Adrenal gland (tissue), 19 donors: ENCODE measurements at places on chromosomes 1 and 21.

- DNase-seq = no peak
- H3K27me3 ChIP-seq = no peaks in the 10 kb centered on the region
- H3K4me3 ChIP-seq = no peak overlapping the region
- H3K4me1 ChIP-seq = peaks cover 25% of the 10 kb centered on the region
- no peaks in the 10 kb centered on the region for H3K36me3 ChIP-seq
- H3K27ac ChIP-seq = no peak overlapping the region
Measured at GRCh38 chr1:198160946-198161614, 4.3 kb downstream of the NEK7 start.

- peak overlapping the region; percentile 98 for H3K27ac ChIP-seq
- H3K4me1 ChIP-seq = peaks cover 31% of the 10 kb centered on the region
- H3K36me3 ChIP-seq = no peaks in the 10 kb centered on the region
- no peak for DNase-seq
Measured at GRCh38 chr1:40161888-40162397, 756 bp downstream of the RLF start.

- H3K4me1 ChIP-seq = peaks cover 25% of the 10 kb centered on the region
- no peaks in the 10 kb centered on the region for H3K27me3 ChIP-seq
- no peak for DNase-seq
Measured at GRCh38 chr1:43569175-43569574, 38.5 kb downstream of the PTPRF start.

DNA sequence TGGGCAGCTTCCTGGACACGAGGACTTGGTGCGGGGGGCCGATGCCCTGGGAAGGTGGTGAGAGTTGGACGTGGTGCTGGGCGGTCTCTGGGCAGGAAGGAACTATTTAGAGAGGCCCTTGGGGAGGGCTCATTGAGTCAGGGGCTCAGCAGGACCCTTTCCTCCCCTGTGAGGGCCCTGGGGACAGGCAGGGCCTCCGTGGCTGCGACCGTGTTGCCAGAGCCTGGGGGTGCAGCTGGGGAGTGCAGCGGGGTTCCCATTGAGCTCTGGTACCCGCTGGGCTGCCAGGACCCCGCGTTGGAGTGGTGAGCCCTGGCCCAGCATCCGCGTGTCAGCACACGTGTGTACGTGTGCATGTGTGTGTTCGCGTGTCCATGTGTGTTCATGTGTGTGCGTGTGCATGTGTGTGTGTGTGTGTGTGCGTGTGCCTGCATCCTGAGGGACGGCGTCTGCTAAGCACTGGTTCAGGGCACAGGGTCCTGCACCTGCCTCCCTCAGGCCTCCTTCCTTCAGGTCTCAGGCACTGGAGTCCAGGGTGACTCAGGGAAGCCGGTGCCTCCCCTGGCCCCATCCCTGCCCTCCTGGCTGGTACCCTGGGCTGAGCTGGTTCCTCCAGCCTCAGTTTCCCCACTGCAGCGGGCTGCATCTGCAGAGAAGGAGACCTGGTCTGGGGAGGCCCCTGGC lies 10.7 kb downstream of the RNF223 start:
- peaks cover 70% of the 10 kb centered on the region for H3K27me3 ChIP-seq
- H3K4me3 ChIP-seq = no peak overlapping the region
- peaks cover 11% of the 10 kb centered on the region for H3K4me1 ChIP-seq

GRCh38 chr1:8721679-8722324 lies 95.6 kb downstream of the RERE start:
- H3K27ac ChIP-seq = no peak overlapping the region
- H3K27me3 ChIP-seq = no peaks in the 10 kb centered on the region
- H3K4me3 ChIP-seq = no peak overlapping the region
- H3K36me3 ChIP-seq = no peaks in the 10 kb centered on the region
- DNase-seq = no peak
- H3K4me1 ChIP-seq = peaks cover 3% of the 10 kb centered on the region

- H3K27me3 ChIP-seq = no peaks in the 10 kb centered on the region
- no peak overlapping the region for H3K27ac ChIP-seq
- no peaks in the 10 kb centered on the region for H3K36me3 ChIP-seq
- no peak for DNase-seq
- H3K4me3 ChIP-seq = no peak overlapping the region
Measured at GRCh38 chr1:111052246-111052645, 87.6 kb downstream of the DRAM2 start.

DNA sequence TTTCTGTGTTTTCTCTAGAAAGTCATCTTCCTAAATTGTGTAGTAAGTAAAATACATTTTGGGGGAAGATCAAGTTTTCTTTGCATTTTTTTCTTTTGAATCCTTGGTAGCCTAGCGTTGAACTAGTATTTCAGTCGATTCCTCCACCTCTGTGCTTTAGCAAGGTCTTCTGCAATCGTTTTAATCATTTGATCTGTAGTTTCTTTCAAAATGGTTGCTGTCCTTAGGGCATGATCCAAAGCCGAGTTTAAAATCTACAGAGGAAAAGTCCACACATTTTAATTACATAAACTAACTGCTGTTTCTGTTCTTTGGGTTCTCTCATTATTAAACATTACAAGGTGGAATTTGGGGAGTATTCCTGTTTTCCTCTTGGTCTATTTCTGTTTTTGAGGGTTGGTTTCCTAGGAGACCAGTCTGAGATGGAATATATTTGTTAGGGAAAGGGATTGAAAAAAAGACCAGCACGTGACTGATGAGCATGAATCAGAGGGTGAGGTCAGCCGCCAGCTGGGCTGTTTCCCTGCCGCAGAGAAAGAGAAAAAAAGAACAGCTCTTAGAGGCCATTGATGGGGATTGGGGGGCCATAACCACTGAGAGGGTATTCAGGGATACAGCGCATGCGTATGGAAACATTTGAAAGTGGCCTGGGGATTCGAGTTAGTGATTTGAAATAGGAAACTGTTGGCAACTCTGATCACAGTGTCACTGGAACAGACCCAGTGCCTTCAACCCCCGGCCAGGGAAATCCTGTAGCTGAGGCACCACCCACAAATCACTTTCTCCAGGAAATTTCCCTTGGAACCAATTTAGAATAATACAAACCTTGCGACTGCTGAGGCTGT lies 40.6 kb downstream of the AKNAD1 start:
- H3K4me3 ChIP-seq = no peak overlapping the region
- no peaks in the 10 kb centered on the region for H3K36me3 ChIP-seq
- H3K4me1 ChIP-seq = peaks cover 21% of the 10 kb centered on the region
- peak; percentile 92 for DNase-seq

- no peak for DNase-seq
- H3K4me1 ChIP-seq = no peaks in the 10 kb centered on the region
- no peak overlapping the region for H3K4me3 ChIP-seq
- no peaks in the 10 kb centered on the region for H3K27me3 ChIP-seq
Measured at GRCh38 chr1:110581682-110582145, 24.4 kb downstream of the KCNA2 start.

- H3K27ac ChIP-seq = no peak overlapping the region
- H3K27me3 ChIP-seq = no peaks in the 10 kb centered on the region
- no peak overlapping the region for H3K4me3 ChIP-seq
- no peaks in the 10 kb centered on the region for H3K36me3 ChIP-seq
Measured at GRCh38 chr21:29114765-29115500, 15.5 kb upstream of the MAP3K7CL start.

DNA sequence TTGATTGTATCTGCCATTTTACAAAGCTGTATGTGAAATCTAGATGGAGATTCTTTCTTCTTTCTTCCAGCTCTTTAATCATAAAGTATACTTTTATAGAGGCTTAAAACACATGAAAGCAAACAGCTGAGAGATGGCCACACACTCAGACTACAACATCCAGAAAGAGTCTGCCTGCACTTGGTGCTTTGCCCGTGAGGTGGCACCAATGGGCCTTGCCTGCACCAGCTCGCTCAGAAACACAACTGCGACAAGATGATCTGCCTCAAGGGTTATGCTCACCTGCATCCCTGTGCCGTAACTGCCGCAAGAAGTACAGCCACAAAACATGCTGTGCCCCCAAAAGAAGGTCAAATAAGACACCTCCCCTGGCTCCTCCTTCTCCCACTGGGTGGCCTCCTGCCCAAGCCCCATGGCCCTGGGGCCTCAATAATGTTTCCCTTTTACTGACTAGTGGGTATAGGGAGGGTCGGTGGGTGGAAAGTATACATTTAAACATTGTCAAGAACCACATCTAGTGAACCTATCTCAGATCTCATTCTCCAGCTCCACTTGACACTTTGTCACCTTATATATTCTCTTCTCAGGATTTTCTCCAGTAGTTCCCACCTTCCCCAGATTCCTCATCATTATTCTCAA lies 66.7 kb upstream of the ANGPTL3 start:
- H3K4me1 ChIP-seq = no peaks in the 10 kb centered on the region
- peak; percentile 41 for DNase-seq
- no peak overlapping the region for H3K4me3 ChIP-seq
- H3K27me3 ChIP-seq = no peaks in the 10 kb centered on the region
- no peak overlapping the region for H3K27ac ChIP-seq
- H3K36me3 ChIP-seq = no peaks in the 10 kb centered on the region

GRCh38 chr21:42522771-42523170 lies 9.1 kb downstream of the SLC37A1 start:
- no peak overlapping the region for H3K27ac ChIP-seq
- H3K4me1 ChIP-seq = peaks cover 31% of the 10 kb centered on the region
- no peak for DNase-seq
- no peak overlapping the region for H3K4me3 ChIP-seq
- H3K27me3 ChIP-seq = no peaks in the 10 kb centered on the region

DNA sequence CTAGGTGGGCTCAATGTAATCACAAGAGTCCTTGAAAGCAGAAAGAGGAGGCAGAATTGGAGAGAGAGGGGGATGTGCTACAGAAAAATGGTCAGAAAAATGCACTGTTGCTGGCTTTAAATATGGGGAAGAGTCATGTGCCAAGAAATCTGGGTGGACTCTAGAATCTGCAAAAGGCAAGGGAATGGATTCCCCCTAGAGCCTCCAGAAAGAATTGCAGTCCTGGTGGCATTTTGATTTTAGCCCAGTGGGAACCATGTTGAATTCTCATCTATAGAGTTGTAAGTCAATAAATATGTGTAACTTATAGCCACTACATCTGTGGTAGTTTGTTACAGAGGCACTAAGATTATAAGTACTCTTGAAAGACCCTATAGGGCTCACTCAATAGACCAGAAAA lies 210.3 kb downstream of the ASTN1 start:
- H3K27ac ChIP-seq = no peak overlapping the region
- H3K4me3 ChIP-seq = no peak overlapping the region
- H3K36me3 ChIP-seq = no peaks in the 10 kb centered on the region
- H3K27me3 ChIP-seq = no peaks in the 10 kb centered on the region
- H3K4me1 ChIP-seq = no peaks in the 10 kb centered on the region
- no peak for DNase-seq
